DMS53 (cell line): ENCODE measurements at places on chromosomes 5 and 9.
A peak's percentile ranks its signal among the peaks of the same experiment; 100 is the strongest.

DNA sequence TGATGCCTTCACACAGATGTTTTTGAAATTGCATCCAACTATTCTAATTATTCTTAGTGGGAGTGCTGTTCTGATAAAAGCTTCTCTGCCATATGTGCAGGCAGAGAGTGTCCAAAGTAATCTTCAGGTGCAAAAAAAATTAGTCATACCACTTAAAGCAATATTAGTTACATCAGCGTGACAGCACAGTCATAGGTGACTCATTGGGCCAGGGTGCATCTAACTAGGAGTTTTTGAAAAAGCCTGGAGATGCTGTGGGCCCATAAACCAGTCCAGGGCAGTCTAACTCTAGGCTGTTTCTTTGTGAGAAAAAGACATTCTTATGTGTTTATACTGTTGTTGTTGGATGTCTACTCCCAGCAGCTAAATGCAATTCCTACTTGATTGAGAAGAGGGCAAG, 33.0 kb upstream of the C6 start:
- peak; percentile 84 for DNase-seq

GRCh38 chr5:116576053-116576713, 1.6 kb upstream of the SEMA6A start:
- peak; percentile 87 for DNase-seq

DNA sequence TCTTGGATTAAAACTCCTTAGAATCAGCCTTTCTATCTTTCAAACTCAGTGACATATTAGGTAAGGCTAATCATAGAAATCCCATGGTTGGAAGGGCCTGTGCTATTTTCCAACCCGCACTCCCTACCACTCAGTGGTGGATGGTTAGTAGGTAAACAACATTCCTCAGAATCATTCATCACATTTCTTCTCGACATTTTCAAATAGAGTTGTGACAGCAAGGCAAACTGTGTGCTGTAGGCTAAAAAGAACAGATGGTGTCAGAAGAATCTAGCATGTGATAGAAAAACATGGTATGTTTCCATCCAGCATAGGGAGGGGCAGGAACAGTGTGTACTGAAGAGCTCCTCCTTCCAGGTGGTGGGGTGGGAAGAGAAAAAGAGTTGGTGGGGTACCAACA, 227.3 kb upstream of the NMUR2 start:
- DNase-seq = no peak

GRCh38 chr5:79851391-79851863, 139.6 kb downstream of the MTX3 start:
- DNase-seq = no peak

DNA sequence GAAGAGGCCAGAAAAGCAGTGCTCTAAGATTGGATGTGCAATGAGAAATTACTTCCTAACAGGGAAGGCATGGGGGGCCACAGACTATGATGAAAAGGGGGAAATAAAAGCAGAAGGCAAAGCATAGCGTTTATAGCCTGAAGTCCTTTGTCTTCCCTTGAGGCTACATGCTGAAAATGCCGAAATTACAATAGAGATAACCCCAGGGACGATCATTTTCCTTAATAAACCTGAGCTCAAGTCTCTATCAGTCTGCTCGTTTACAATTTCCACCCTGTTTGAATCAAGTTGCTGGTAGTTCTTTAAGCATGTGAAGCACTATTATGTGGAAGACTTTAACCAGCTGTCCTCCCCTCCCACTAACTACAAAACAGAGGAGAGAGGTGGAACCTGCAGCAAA, 60.4 kb downstream of the FREM1 start:
- no peak for DNase-seq

- DNase-seq = no peak
Measured at GRCh38 chr9:20579524-20580314, 42.6 kb downstream of the MLLT3 start.

DNA sequence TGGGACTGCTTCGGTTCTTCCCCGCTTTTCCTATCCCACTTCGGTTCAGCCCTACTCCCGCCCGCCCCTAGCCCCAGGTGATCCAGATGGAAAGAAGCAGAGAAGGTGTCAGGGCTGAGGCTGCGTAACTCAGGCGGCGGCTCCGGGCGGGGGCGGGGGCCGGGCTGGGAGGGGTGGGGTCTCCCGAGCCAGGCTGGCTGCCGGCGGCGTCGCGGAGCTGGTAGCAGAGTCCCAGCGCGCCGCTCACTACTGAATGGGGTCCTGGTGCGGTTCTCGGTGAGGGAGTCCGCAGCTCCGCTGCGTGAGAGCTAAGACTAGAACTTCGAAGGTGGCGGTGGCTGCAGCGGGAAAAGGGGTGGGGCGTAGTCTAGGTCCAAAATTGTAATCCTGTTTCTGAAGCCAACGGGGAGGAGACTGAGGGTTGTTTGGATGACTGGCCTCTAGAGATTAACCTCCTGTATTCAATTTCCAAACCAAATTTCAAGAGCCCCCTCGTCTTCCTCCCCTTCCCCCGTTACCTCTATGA, 1.4 kb downstream of the PRR16 start:
- peak; percentile 51 for DNase-seq

DNA sequence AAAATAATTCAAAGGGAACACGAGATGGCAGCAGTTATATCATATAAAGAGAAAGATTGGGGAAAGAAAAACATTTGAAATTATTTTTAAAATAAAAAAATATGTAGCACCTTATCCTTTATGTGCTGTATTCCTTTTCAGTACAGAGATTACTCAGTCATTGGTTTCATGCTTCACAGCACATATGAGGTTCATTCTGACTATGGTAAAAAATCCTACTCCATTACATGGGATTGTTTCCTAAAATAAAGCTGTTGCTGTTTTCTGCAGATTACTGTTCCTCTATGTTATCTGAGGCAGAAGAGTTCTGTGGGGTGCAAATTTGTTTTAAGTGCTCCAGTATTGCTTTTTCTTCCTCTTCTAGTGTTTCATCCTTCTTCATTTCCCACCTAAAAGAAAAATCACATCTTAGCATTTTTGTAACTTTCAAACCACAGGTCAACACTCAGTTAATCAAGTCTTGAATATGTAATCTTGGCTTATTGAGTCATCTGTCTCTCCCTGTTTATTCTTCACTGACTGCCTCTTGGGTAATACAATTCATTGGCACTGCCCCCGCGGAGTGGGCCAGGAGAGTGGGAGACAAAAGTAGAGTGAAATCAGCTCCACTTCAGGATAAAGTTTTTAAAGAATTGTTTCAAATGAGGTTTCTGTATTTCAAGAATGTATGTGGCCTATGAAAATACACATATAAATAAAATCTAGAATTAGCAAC, 412.5 kb upstream of the POU5F2 start:
- DNase-seq = no peak

- no peak for DNase-seq
Measured at GRCh38 chr9:19770973-19771372, 17.9 kb downstream of the SLC24A2 start.

DNA sequence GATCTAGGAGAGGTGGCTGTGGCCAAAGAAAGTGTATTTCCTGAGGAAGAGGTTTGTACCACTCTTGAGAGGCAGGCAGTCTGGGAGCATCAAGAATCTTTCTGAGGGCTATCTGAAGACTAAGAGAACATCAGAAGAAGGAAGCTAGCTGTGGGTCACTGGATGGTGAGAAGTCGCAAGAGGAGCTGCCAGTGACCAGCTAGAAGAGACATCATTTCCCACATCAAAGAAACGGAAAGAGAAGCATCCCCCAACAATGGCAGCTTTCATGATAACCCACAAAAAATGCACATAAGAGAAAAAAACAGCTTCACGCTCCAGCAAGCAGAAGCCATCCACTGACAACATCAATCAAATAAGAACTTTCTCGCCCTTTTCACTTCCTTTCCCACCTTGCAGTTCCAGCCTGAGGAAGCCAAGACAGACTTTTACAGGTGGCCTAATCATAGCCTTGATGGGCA, 25.0 kb upstream of the CEP78 start:
- DNase-seq = no peak

GRCh38 chr5:30324083-30324482, 869.4 kb upstream of the CDH6 start:
- peak; percentile 73 for DNase-seq

DNA sequence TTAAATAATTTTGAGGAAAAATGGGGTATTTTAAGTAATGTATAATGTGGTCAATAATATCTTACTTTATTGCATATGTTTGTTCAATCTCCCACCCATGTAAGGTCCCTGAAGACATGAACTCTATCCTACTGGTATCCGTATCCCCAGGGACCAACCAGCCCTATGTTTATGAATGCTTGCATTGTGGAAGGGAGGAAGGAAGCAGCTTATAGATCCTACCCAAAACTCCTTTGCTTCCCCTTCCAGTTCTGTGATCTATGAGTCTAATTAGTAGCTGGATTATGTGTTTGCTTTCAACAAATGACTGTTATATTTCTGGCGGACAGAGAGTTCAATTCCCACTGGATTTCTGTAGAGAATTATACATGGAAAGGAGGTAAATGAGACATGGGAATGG, 45.6 kb downstream of the CNTRL start:
- no peak for DNase-seq

- no peak for DNase-seq
Measured at GRCh38 chr9:38419181-38419580, 5.1 kb downstream of the IGFBPL1 start.

- DNase-seq = no peak
Measured at GRCh38 chr5:171709930-171710329, 75.7 kb upstream of the SMIM23 start.

- DNase-seq = no peak
Measured at GRCh38 chr9:12698266-12698665, 5.1 kb downstream of the TYRP1 start.
